Ovary (tissue), 10 donors: ENCODE measurements at places on chromosomes 6 and 20.

DNA sequence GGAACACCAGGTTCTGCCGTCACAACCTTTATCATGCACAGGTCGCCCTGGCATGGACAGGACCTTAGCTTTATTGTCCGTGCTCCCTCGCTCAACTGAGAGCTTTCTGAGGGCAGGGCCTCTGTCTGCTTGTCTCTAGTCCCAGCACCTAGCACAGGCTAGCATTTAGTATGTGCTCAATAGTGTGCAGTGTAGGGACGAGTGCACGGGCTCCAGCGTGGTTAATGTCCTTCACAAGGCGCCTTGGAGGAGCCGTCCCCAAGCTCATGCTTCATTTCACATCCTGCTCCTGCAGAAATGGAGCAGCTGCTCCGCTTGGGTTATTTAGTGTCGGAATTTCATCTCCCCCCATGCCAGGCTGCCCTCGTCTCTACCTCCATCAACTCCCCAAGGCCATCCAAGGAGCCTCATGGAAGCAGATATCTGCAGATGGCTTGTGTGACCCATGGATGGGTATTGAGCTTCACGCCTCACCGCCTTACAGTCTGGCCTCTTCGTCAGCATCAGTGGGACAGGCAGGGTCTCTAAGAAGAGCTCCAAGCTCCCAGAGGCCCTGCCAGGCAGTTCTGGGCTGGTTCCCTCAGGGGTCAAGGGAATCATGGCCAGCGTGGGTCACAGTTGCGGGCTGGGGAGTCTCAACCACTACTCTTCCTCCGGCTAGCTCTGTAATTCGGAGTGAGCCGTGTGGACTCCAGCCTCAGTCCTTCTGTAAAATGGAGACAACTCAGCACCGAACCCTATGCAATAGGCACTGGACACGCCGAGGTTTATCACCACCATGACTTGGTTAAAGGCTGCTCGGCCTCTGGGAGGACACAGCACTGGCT is 60.8 kb upstream of the APCDD1L start:
- DNase-seq = no peak

GRCh38 chr6:138971601-138972000 is 16.5 kb downstream of the REPS1 start:
- no peak for DNase-seq

- DNase-seq = no peak
These were observed 11.0 kb downstream of the E2F3 start for GRCh38 chr6:20412682-20413073.

DNA sequence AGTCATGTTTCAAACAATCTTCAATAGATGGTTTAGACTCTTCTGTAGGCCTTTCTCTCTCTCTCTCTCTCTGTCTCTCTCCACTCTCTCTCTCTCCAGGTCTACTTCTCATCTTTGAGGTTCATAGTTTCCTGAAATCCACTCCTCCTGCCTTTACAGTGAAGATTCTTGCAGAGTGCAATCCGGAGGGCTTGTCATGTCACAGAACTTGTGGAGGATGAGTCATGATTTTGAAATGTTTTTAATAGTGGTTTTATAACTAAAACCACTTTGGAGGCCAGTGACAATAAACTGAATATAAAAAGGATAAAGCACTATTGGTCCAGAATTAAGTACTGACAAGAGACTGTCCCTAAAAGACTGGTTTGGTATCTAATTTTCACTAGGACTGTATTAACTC is 156.3 kb downstream of the KIF6 start:
- no peak for DNase-seq

DNA sequence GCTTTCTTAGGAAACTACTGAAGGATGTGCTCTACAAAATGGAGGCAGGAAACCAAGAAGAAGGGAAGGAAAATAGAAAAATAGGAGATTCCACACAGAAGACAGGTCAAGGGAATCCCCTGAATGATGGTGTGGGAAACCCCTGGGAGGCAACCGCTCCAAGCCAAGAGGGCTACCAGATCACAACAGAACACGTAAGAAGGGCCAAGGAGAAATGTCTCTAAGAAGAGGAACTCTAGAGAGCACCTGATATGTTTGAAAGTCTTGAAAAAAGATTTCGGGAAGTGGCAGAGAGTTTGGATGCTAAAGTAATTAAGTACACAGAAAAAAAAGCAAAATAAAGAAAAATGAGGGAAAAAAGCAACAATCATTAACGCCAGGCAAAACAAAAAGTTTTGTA is 7.1 kb downstream of the KIF13A start:
- no peak for DNase-seq

GRCh38 chr20:48180618-48181017 is 395.3 kb upstream of the SULF2 start:
- DNase-seq = no peak

DNA sequence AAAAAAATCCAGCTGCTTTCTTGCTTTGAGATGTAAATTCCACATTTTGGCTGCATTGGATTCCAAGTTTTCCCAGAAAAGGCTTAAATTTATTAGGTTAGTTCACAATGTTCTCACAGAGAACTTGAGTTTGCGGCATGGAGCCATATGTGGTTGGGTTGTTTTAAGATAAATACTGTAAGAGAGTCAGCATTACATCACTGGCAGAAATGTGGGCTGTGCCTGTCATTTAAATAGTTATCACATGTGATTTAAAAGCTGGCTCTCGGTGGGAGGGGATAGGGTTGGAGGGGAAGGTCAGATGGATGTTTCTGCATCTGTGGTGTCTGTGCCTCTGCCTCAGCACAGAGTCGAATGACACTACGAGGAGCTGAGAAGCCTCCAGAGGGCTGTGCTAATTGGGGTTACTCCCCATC is 73.8 kb upstream of the SCP2D1 start:
- peak; percentile 52 for DNase-seq

DNA sequence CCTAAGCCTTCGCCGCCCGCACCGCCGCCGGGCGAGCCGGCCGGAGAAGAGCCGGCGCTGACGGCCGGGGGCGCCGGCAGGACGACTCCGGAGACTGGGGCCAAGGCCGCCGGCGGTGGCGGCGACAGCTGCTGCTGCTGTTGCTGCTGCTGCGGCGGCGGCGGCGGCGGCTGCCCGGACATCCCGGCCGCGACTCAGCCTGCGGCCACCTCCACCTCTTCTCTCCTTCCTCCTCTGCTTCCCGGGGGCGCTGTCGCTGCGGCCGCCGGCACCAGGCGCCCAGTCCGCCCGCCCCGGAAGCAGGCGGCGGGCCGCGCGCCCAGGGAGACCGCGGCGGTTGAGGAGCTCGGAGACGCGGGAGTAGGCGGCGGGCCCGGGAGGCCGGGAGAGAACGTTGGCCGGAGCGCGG is 307 bp downstream of the RANBP9 start:
- no peak for DNase-seq

- DNase-seq = no peak
These were observed 21.2 kb downstream of the TFAP2A start for GRCh38 chr6:10393544-10394225.

GRCh38 chr6:22651731-22652130 is 82.4 kb downstream of the HDGFL1 start:
- DNase-seq = no peak

GRCh38 chr6:164695896-164696295 is 613.5 kb downstream of the C6orf118 start:
- no peak for DNase-seq

DNA sequence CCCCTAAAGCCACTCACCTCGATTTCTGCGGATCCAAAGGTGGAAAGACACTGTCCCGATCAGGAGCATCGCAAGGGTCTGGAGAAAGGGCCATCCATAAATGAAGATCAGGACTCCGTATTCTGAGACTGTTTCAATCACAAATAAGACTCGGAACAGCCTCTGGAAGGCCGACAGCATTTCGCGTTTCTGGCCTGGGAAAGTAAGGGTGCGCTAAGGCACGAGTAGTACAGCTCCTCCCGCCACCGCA is 44.6 kb downstream of the DPPA5 start:
- no peak for DNase-seq

- DNase-seq = no peak
These were observed 167.9 kb upstream of the KCNG1 start for GRCh38 chr20:51190783-51191180.

DNA sequence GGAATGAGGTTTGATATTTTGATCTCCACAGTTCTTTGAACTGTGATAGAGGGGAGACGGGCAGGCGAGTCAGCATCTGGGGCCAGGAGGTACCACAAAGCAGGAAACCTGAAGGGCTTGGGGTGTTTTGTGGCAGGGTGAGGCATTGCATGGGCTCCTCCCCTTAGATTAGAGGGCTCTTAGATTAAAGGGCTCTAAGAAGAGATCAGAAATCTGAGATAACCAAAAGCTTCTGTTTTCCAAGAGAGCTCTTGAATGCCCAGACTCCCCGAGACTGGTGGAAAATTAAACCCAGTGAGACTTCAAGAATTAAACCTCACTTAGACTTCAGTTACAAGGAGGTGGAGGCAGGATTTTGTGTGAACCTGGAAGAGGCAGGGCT is 2.4 kb upstream of the GPX5 start:
- no peak for DNase-seq

- DNase-seq = peak; percentile 86
These were observed 35.9 kb downstream of the PLCG1 start for GRCh38 chr20:41173161-41173721.

GRCh38 chr6:40251637-40252300 is 317.5 kb upstream of the MOCS1 start:
- DNase-seq = no peak

DNA sequence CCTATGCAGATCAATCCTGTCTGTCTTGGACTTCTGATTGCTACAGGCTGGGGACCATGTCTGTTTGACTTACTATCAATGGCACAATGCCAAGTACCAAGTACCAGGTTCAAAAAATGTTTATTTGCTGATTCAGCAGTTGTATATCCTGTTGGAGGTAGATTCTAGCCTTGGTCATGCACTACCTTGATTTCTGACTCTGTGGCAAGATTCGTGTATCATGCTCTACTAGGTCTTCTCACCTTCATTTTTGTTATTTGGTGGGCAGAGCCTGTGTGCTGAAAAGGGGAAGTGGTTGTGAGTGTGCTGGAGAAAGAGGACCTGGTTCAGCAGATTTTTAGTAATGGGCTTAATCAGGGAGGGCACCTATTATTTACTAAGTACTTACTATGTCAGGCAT is 192.4 kb upstream of the MYLIP start:
- DNase-seq = no peak

DNA sequence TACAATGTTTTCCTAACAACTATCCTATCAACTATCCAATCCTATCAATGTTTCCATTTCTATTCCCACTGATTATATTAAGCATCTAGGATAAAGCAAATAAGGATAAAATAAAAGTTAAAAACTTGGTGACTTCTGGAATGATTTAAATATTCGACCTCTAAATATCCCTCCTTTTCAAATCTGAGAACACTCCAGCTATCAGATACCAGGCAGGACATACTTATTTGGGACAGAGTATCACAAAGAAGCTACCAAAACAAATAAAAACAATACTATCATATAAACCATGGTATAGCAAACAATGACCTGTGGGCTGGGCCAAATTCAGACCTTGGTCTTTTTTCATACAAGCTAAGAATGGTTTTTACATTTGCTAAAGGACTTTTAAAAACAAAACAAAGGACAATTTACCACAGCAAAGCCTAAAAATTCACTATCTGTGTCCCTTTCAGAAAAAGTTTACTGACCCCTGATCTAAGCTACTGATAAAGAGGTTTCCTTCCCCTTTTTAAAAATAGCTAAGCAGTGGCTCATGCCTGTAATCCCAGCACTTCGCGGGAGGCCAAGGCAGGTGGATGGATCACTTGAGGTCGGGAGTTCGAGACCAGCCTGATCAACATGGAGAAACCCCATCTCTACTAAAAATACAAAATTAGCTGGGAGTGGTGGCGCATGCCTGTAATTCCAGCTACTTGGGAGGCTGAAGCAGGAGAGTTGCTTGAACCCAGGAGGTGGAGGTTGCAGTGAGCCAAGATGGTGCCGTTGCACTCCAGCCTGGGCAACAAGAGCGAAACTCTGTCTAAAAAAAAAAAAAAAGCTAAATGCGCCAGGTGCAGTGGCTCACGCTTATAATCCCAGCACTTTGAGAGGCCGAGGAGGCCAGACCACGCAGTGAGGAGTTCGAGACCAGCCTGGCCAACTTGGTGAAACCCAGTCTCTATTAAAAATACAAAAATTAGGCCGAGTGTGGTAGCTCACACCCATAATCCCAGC is 6.0 kb downstream of the NUP153 start:
- DNase-seq = no peak

GRCh38 chr20:8858181-8858787 is 210.6 kb upstream of the PLCB4 start:
- no peak for DNase-seq

GRCh38 chr6:128206610-128207426 is 306.0 kb upstream of the THEMIS start:
- DNase-seq = no peak

GRCh38 chr6:74606582-74607071 is 599.2 kb downstream of the COL12A1 start:
- DNase-seq = no peak

DNA sequence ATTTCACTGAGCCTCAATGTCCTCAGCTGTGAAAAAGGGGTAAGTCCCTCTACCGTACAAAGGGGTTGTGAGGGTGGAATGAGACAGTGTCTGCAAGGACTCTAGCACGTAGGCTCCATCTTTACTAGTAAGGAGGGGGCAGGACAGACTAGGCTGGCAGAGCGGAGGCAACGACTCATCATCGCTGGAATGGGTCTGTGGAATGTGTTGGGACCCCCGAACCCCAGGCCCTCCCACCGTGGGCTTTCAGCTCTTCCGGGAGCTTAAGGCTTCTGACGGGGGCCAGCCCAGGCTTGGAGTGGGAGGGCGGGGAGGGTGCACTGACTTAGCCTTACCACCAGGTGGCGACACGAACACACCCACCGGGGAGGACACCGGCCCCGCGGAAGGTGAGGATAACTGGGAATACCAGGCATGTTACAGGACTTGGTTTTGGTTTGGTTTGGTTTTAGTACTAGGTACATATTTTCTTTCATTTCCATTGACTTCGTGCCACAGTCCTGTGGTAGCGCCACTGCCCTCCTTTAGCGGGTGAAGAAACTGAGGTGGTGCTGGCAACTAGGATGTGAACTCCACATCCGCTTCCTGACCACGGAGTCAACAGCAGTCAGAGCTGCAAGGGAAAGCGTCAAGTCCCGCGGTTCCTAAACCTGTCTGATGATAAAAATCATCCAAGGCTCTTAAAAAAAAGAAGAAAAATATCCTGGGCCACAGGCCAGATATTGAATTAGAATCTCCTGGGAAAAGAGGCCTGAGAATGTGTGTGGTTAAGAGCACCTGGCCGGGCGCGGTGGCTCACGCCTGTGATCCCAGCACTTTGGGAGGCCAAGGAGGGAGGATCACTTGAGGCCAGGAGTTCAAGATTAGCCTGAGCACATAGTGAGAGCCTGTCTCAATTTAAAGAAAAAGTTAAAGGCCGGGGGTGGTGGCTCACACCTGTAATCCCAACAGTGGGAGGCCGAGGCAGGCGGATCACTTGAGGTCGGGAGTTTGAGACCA is 10.3 kb upstream of the TULP1 start:
- DNase-seq = peak; percentile 79

DNA sequence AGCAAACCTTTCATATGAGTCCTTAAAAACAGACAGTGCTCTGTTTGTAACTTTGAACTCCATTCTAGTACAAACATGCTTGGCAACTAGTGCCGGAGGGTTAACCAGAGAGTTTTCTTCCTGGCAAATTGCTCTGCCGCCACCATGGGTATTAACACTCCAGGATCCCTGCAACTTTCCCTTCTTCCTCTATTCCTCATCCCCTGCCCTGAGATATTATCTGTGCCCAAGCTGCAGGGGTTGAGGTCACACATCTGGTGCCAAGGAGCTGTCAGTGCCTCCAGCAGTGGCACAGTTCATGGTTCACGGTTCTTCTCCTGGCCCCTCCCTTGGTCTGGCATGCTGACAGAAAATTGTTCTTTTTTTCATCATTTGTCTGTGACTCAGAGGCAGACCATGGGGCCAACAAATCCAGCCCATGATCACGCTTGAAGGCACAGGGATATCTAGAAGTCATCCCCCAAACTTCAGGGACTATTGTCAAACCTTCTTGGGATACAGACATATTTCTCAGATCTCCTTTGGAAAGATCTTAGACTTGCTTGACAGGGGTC is 77.5 kb downstream of the ATXN1 start:
- DNase-seq = no peak
